Thoracic aorta endothelial cell (primary cell): ENCODE measurements at places on chromosomes 16 and 17. TPM values are rescaled to one million over a fixed set of nuclear protein-coding genes. Genes with fewer than 3 reads are reported as not detected.

The CD300LD gene
- not detected in 2 replicates for total RNA-seq

The ZNF768 gene
- total RNA-seq, result 17.6 and 20.8 TPM in 2 replicates

The ZP2 gene
- total RNA-seq, result not detected in 2 replicates

The LITAFD gene
- total RNA-seq, result not detected in 2 replicates
